ENCODE measurements at places on chromosomes 7 and 10.

DNA sequence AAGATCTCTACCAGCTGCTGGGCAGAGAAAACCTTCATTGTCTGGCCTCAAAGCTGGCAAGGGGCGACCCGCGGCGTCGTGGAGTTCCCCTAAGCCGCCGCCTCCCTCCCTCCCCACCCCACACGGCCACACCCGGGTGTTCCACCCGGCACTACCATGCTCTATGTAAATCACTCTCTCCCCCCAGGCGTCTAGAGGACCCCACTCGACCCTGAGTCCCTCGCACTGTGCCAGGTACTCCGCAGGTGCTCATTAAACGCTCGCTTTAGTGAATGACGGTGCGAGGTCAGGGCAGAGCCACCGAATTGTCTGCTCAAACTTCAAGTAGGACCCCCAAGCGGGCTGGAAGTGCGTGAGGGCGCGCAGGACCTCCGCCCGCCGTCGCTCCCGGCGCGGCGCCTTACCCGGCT lies 628 bp downstream of the PARP12 start:
- DNase-seq = peak; percentile 24

DNA sequence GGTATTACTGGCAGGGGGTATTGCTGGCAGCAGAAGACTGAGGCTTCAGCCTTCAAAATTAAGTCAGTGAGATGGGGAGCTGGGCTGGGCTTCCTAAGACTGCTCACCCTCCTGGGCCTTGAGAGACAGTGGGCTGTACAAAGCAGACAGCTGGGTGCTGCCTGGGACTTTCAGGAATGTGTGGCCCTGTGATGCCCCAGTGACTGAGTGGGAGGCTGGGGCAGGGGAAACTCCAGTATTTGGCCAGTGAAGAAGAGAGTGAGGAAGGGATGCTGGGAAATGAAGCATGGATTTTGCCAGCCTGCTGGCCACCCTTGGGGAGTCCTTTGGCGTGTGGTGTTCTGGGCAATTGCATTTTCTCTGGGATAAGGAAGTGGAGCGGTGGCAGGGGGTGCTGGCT lies 442 bp downstream of the ANKRD2 start:
- no peak for DNase-seq

DNA sequence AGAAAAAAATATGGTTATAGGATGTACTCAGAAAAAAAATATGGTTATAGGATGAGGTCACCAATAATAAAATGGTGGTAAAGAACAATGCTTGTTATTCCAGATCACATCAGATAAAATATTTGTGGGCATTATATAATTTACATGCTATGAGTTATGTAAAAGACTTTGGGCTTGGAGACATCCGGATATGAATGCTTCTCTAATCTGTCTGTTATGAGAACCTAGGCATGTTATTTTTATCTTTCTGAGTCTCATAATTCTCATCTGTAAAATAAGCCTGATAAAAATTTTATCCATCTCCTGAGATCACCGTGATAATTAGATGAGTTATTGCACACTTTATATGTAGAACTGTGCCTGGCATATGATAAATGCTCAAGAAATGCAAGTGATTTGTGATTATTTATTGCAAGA lies 37.8 kb downstream of the DKK1 start:
- DNase-seq = peak; percentile 17

GRCh38 chr7:147438216-147438615 lies 1152.3 kb upstream of the C7orf33 start:
- DNase-seq = no peak

- no peak for DNase-seq
Measured at GRCh38 chr10:13139676-13140075, 21.7 kb upstream of the MCM10 start.

DNA sequence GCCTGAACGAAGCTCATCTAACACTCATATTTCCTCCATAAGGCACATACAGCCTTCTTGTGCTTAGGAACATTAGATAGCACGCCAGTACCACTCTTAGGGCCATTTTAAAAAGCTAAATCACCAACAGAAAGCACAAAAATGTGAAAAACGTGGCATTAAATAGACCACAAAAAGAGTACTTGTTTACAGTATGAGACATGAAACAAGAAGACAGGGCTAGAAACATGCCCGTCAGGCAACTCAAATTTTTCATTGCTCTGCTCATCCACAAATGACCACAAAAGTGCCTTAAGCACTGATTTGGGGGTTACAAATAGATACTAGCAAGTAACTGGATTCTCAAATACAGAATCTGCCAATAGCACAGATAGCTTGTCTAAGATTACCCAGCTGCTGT lies 67.8 kb downstream of the ELMO1 start:
- no peak for DNase-seq

- DNase-seq = no peak
Measured at GRCh38 chr10:70563230-70563629, 39.3 kb downstream of the PRF1 start.

- no peak for DNase-seq
Measured at GRCh38 chr10:101623528-101623927, 35.4 kb downstream of the DPCD start.

DNA sequence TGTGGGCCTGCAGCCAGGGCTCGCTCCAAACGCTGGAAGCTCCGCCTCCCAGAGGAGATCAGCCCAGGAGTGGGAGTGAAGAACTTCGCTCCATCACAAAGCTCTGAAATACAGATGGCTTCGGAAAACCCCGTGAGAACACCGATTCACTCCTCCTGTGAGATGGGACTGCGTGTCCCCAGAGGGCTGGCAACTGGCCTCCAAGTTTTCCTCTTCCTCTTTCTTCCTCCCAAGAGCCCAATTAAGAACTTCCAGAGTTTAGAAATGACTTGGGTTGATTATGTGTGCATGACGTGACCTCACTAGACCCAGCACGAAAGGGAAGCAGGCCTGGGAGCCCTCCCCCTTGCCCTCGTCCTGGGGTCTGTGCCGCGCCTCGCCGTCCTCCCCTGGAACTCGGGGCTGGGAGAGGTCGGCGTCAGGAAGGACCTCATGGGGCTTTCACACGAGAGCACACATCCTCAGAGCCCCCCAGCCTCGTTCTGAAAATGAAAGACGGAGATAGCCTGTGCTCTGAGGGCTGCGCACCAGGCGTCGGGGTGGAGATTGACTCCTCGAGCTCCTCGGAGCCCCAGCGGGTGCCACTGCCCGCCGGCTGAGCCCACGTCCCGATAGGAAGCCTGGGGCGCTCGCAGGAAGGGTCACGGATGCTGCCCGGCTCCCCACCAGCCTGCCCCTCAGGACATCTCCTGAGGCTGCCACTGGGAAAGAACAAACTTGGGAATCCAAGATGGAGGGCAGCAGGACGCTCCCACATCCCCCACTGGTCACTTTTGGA lies 37.8 kb downstream of the PTPRN2 start:
- no peak for DNase-seq

DNA sequence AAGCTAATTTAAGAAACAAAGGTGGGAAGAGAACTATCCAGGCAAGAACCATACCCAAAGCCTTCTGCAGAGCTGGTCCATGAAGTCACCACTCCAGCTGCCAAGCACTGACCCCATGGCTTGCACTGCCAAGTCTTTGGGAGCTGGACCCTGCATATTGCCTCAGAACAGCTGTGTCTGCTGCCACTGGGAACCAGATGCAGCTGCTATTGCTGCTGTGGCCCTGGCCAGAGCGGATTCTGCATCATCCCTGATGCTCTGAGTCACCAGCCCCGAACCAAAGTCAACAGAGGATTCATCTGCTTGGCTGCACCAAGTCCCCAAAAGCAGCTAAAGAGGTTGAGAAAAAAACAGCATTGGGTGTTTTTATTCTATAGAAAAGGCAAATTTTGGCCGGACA lies 39.2 kb upstream of the GSAP start:
- no peak for DNase-seq

DNA sequence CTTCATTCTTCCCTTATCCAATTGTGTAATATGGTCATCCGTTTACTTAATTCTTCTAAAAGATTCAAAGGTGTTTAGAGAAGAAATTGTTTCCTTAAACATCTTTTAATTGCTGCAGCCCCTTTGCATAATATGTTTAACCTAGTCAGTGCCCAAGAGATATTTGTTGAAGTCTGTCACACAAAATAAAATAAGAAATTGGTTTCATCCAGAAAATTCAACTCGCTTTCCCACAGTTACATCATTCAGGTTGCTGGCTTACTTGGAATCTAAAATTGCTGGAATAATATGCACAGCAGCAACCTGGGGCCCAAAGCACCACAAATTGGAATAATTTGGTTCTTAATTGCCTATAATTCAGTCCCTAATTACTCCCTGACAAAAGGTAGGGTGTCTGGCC lies 155.1 kb upstream of the ETV1 start:
- DNase-seq = no peak

- DNase-seq = peak; percentile 26
Measured at GRCh38 chr10:102678842-102679289, 34.6 kb downstream of the TRIM8 start.

GRCh38 chr7:25032774-25033743 lies 53.1 kb upstream of the OSBPL3 start:
- DNase-seq = no peak

GRCh38 chr7:27199849-27200760 lies at the start of gene HOXA13:
Gene HOXA13 (minus strand): TSS chr7:27200091. CDS start chr7:27200077, 14 bp downstream.
- DNase-seq = peak; percentile 96

DNA sequence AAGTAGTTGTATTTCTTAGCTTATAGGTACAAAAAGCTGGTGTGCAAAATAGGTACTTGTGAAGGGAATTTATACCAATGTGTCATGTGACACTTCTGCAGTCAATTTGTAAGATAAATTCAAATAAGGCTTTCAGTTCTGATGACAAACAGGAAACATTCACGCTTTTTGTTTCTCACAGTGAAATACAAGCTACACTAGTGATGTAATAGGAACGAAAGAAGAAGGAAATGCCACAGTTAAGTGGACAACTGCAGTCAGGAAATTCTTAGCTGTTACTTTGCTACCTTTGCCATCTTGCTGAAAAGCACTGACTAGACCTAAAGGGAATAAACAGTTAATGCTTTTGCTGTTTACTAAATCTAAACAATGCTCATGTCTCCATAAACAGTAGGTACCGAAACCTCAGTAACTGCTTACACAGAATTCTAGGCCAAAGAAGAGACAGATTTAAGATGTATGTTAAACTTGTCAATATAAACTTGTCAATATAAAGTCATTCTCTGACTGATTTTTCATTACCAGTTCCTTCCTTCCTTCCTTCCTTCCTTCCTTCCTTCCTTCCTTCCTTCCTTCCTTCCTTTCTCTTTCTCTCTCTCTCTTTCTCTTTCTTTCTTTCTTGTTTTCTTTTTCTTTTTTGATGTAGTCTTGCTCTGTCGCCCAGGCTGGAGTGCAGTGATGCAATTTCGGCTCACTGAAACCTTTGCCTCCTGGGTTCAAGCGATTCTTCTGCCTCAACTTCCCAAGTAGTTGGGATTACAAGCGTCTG lies 10.1 kb downstream of the OTUD1 start:
- DNase-seq = no peak

- no peak for DNase-seq
Measured at GRCh38 chr7:31023877-31024276, 28.2 kb upstream of the ADCYAP1R1 start.

DNA sequence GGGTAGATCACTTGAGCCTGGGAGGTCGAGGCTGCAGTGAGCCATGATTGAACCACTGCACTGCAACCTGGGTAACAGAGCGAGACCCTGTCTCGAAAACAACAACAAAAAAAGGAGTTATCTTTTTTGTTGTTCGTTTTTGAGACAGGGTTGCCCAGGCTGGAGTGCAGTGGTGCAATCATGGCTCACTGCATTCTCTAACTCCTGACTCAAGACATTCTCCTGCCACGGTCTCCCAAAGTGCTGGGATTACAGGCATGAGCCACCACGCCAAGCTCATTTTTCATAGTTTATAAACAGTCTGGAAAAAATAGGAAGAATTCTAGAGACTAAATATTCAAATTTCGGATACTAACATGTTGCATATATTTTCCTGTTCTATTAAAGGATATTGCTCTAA lies 29.4 kb downstream of the SFXN4 start:
- no peak for DNase-seq

DNA sequence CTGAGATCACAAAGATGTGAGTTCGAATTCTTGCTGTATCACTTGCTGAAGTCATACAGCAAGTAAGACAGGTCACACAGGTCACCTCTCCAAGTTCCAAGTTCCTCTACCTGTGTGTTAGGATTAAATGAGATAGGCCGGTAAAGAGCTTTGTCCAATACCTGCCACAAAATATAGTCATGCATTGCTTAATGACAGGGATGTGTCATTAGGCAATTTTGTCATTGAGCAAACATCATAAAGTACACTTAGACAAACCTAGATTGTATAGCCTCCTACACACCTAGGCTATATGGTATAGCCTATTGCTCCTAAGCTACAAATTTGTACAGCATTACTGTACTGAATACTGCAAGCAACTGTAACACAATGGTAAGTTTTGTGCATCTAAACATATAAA lies 469.4 kb downstream of the KCNMA1 start:
- peak; percentile 35 for DNase-seq

DNA sequence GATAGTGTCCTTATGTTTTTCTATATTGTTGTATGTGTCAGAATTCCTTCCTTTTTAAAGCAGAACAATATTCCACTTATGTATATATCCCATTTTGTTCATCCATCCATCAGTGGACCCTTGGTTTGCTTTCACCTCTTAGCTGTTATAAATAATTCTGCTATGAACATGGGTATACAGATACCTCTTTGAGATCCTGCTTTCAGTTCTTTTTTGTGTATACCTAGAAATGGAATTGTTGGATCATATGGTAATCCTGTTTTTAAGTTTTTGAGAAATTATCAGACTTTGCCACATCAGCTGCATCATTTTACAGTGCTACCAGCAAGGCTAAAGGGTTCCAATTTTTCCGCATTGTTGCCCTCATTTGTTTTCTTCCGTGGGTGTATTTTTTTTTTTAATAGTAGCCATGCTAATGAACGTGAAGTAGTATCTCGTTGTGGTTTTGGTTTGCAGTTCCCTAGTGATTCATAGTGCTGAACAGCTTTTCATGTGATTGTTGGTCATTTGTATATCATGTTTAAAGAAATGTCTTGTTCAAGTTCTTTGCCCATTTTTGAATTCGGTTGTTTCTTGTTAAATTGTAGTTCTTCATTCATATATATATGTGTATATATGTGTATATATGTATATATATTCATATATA lies 87.8 kb downstream of the LCOR start:
- DNase-seq = no peak

DNA sequence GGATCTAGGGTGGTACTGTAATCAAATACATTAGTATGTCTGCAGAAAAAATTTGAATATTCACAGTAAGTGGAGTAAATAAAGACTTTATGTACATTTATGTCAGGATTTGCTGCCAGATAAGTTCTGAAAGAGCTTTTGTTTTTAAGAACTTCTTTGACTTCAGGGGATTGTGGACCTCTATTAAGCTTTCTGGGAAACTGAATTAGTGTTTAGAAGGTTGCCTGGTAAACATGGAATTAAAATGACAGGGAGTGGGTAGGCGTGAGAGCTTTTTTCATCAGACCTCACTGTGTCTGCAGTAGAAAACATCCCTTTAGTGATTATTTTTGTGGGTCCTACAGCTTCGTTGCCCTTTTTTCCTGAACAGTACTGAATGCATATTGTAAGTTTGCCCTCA lies 15.7 kb downstream of the SDHAF3 start:
- DNase-seq = no peak

DNA sequence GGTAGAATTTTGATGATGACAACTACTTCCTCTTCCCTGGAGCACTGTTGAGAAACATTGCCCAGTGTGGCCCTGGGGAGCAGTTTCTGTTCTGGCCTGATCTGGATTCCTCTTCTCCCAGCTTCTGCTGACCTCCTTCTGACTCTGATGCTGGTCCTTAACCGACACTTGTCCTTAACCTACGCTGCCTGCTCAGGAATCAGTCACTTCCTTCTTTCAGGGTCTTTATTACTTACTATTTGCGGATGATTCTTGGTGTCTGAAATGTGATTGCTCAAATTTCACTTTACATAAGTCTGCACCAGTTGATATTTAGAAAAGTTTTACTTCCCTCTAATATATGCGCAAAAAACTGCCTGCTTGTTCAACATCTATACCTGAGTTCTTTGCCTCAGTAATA lies 164.1 kb downstream of the PTEN start:
- no peak for DNase-seq

Data from LoVo (cell line).